ENCODE measurements at places on chromosomes 2 and 18. TPM values are rescaled to one million over a fixed set of nuclear protein-coding genes. Genes with fewer than 3 reads are reported as not detected.

Gene NHEJ1
- 18.2 TPM for total RNA-seq

DNA sequence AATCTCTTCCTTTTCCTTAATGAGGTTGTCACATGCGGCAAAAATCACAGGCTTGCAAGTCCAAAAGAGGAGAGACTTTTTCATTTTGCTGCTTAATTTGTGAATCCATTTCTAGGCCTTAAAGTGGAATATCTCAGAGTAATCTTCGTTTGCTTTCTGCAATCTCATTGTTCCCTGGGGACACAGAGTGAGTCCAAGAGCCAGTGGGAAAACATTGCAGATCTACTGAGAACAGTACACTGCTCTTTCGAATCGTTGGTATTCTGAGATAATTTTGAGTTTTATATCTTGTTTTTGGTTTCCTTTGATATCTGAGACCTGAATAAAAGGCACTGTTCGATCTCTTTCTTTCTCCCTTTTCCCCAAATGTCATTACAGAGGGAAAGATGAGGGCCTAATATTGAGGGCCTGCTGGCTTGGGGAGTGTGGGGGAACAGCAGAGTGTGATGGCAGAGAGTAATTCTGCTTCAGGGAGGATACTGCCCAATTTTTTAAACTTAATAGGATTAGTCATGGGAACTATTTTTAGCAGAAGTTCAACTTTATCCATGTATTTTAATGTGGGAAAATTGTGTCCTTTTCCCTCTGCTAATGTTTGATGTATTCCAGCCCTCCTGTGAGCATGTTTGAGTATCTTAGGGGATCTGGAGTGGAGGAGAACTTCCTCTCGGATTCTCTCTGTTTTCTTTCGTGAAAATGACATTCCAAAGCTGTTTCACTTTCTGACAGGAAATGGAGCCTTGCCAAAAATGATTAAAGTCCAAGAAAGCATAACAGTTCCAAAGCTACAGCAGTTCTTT, 418.2 kb upstream of the ZEB2 start:
- DNase-seq: no peak

- DNase-seq: no peak
These were observed 263.9 kb downstream of the LTBP1 start for GRCh38 chr2:33210626-33211025.

Gene TUBA4B
- total RNA-seq: not detected

DNA sequence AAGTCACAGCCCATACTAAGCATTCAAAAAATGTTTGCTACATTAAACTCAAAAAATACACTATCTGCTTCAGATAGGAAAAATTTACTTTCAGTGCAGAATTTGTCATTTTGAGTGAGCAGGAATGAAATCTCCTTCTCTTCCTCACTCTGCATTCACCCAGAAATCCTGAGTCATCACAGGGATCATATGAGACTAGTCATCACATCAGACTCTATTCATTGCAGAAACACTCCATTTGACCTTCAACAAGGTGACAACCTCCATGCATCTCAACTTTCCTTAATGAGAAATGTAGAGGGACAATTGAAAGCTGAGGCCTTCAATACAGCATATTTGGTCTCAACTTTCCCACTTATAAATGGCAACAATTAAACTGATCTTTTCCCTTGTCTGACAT, 130.4 kb upstream of the CYP26B1 start:
- no peak for DNase-seq

Gene OSBPL6
- total RNA-seq: 0.41 TPM

Gene TLK1
- total RNA-seq: 126 TPM

DNA sequence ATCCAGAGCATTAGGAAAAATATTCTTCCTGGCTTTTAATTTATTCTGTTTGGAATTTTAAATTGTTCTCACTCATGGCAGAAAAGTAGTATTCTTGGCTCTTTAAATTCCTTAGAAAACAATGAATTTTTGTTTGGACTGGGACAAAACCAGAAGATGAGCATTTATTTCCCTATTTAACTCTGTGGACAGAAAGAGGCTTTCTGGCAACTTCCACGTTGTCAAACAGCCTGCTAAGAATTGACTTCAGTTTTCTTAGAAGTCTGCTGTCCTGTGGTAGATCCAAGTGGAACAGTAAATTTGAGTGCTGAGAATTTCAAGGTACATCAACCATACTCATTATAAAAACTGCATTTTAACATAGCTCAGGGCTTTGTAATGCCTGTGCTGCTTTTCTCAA, 83.8 kb downstream of the MGAT5 start:
- DNase-seq: no peak

DNA sequence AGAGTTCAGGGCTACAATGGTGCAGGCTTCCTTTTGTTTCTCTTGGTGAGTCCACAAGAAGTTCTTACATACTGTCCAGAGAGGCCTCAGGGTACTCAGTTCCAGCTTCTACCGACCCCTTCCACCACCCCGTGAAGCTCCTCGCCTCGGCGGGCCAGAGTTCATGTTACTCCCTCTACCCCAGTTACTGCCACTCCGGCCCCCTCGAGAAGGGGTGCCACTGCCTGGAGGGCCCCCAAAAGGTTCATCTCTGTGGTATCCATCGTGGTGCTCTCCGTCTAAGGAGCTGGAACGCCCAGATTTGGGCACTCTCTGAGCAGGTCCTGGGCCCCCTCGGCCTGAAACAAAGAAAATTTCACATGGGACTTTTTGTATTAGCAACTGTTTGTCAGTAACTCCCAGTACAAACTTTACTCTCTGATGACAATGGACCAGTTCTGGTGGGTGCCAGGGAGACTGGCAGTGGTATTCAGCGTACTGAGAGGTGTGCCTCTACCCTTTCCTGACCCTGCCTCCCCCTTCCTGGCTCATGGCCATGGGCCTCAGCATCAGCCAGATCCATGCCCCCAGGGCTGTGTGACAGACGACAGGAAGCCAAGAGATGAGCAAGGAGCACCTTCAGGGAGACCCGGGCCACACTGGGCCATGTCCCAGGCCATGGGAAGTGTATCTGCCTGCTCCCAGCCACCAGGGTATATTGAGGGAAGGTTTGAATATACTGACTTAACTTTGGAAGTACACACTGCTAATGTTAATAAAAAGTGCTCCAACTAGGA, 5.1 kb downstream of the SFT2D3 start:
- no peak for DNase-seq

GRCh38 chr2:209671020-209671680, 100.5 kb upstream of the UNC80 start:
- DNase-seq: no peak

Gene CRYGC
- total RNA-seq: not detected

Gene CAPN10
- total RNA-seq: 107 TPM

Gene PHOSPHO2
- total RNA-seq: 5.7 TPM

GRCh38 chr18:12423393-12423792, 15.7 kb downstream of the PRELID3A start:
- DNase-seq: no peak

GRCh38 chr2:188610050-188610444, 318.4 kb downstream of the GULP1 start:
- no peak for DNase-seq

DNA sequence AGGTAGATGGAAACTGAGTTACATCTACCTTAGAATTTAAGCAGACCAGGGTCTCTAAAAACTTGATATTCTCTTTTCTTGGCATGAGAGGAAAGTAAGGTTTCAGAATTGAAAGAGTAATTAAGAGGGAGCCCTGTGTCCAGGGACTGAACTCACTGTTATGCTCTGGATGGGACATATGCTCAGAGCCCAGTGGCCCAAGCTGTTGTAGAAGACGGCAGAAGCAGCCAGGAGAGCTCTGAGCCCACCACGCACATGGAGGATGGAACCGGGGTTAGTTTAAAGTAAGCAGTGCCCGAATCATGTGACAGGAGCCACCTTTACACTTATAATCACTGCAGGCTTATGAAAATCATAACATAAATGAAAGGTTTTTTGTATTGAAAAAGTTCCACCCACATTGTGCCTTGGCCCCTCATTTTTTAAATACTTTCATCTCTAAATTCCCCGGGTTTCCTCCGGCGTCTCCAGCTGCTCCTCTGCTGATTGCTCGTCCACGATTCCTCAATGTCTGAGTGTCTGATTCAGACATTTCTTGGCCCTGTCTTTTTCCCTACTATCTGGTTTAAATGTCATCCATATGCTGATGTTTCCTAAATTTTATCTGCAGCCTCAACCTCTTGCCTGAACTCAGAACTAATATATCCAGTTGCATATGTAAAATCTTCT, 36.1 kb upstream of the SPTBN1 start:
- no peak for DNase-seq

Gene OTOS
- not detected for total RNA-seq

Gene NABP1
- total RNA-seq: 51.3 TPM

Gene LIPG
- not detected for total RNA-seq

Gene SCN7A
- total RNA-seq: not detected

GRCh38 chr2:8312861-8313830, 368.7 kb upstream of the ID2 start:
- no peak for DNase-seq

Gene PELI1
- 42.3 TPM for total RNA-seq
